ENCODE measurements at places on chromosomes 7 and 10.
A peak's percentile ranks its signal among the peaks of the same experiment; 100 is the strongest.

DNA sequence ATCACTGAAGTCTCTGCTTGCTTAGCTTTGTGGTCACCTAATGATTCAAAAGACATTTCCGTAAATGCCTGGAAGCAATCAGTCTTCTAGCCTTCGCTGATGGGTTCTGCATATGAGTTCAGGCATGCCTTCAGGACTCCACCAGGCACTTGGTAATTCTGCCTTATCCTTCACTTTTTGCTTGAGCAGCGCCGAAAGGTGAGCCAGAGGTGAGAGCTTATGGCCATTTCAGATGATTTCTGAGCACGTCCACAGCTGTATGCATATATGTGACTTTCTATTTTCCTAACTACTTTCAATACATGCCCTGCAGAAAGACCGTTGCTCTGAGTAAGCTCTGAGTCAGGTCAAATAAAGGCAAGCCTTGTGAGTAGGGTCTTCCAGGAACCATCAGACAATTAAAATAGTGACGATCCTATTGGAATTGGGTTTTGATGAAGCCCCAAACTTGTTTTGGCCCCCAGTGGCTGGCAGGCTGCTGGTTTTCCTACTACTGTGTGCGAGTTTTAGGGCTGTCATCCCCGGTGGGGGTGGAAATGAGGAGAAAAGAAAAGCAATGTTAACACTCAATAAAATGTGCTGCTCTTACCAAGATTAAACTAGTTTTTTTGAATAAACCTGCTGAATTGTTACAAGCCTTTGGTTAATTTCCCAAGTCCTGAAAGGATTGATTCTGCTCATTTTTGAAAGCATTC, 154.4 kb upstream of the AKR1E2 start:
- DNase-seq, result no peak

DNA sequence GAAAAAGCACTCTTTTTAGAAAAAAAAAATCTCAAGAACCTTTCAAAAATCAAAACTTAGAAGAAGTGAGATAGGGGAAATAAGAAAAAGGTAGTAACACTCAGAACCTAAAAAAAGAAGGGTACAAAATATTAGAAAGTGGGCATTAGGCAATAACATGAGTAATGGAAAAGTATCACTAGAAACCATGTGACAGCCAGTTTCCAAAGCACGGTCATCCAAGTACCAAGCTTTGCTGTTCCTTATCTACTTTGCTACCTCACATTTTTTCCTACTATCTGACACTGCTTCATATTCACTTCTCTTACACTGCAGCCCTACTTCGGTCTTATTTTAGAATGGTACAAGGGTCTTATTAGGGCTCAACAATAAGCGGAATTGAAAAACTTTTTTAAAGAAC, 30.3 kb downstream of the IMMP2L start:
- no peak for DNase-seq

DNA sequence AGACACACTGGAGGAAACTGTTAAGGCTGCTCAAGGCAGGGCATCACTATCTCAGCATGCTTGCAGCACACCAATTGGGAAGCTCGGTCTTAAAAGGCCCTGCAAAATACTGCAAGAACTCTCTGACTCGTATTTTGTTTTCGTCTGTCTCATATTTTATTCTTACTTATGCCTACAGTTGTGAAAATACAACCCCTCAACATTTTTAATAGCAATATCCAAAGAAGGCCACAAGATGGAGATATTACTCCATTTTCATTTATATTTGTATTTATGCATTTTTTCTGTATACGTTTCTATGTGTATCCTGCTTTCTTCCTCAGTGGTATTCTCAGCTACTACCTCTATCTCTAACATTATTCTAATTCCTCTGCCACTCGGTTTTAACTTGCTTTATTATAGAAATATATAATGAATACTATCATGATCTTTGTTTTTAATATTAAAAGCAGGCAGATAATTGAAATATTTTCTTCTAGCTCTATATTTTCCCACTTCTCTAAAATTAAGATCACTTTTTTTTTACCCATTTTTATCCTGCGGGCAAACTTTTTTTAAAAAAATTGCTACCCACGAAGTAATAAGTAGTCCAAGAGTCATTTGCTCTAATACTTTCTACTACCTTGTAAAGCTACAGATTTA, 10.0 kb downstream of the DNAJC1 start:
- DNase-seq, result no peak

DNA sequence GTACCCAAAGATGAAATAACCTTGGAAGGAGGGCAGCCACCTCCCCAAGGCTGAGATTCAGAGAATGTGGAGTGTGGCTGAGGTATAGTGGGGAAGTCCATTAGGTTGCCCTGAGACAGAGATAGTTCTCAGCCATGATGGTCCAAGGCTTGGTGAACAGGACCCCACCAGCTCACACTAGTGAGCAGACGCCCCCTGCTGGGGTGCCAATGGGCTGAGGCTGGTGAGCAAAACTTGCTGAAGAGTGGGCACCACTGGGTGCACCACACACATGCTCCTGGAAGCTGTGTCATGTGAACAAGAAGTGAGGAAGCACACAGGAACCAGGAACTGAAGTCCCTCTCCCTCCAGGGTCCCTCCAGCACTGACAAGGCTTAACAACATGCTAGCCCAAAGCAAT, 8.9 kb downstream of the FBXL13 start:
- DNase-seq, result peak; percentile 47

DNA sequence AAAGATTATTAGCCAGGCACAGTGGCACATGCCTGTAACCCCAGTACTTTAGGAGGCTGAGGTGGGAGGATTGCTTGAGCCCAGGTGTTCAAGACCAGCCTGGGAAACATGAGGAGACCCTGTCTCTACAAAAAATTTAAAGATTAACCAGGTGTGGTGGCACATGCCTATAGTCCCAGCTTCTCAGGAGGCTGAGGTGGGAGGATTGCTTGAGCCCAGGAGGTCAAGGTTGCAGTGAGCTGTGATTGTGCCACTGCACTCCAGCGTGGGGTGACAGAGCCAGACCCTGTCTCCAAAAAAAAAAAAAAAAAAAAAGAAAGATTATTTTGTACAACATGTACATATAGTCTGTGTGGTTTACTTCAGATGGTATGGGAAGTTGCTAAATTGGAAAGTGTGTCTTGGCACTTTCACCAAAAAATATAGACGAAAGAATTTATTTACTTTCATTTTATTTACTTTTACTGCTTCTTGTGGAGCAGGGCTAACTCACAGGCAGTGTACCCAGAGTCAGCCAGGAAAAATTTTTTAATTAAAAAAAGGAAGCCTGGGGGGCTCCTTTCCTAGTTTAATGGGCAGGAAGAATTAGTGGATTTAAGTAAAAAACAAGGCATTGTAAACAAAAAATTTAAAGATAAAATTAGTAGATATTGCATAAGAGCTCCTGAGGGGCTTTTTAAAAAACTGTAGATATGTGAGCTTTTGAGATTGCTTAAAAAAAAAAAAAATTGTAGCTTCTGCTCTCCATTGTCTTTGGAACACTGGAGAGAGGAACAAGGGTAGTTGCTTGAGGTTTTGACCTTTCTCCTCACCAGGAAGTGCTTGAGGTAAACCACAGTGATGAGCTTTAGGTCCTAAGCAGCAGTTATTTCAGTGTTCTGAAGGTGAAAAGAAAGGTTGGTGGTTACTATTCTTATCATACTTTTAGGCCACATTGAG, 44.6 kb upstream of the VDAC2 start:
- DNase-seq, result no peak

- no peak for DNase-seq
Measured at GRCh38 chr10:97896756-97897358, 47.2 kb downstream of the GOLGA7B start.

GRCh38 chr10:98030093-98030821, at the start of gene CRTAC1:
Gene CRTAC1 (minus strand): TSS chr10:98030621. CDS start chr10:98030472, 149 bp downstream.
- peak; percentile 11 for DNase-seq

- no peak for DNase-seq
Measured at GRCh38 chr7:155729847-155730246, 82.4 kb downstream of the SHH start.

Measured in stimulated activated CD4-positive, alpha-beta T cell treated with anti-CD3 and anti-CD28 coated beads, Interleukin-4, amount 100 ng/mL, for 1 hour (primary cell).